ENCODE measurements at places on chromosomes 4 and X.

GRCh38 chrX:89124985-89125384 is 378.0 kb downstream of the CPXCR1 start:
- DNase-seq: no peak

GRCh38 chr4:129545599-129546278 is 449.8 kb downstream of the C4orf33 start:
- no peak for DNase-seq

DNA sequence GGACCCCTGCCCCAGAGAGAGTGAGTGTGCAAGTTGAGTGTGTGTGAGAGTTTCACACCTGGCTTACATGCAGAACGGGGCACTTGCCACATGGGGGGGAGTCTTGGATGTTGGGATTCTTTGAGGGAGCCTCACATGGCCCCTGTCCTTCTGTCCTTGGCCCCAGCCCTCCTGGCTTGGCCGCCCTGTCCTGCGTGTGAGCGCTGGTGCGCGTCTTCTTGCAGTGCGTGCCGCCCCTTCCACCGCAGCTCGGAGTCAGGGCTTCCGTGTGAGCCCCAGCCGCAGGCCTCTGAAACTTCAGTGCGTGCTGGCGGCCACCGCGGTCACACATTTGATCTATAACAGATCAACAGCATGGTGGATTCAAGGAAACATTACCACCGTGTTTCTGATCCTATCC is 30.1 kb upstream of the HGFAC start:
- DNase-seq: no peak

DNA sequence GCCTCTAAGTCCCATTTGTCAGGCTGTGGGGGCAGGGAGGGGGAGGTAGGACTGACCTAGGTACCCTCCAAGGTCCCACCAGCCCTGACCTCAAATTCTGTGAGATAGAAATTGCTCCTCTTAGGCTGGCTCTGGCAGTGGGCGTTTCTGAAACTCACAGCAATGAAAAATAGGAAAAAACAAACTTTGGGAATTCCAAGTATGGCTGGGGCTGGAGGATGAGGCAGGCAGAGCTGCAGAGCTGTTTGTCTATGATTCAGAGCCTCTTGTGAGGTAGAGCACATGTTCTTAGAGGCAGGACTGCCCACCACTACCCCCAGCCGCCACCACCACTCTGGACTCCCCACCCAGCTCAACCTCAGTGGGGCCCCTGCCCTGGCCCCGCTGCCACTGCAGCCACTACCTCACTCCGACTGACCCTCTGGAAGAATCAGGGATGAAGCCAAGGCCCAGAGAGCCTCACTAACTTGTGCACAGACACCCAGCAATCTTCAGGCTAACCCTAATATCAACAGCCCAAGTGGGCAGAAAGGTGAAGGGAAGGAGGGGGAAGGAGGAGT is 98.2 kb downstream of the PJA1 start:
- DNase-seq: no peak

GRCh38 chr4:56976837-56977320 is 527 bp downstream of the NOA1 start:
- no peak for DNase-seq

GRCh38 chr4:107712236-107712635 is 7.8 kb downstream of the PAPSS1 start:
- DNase-seq: no peak

DNA sequence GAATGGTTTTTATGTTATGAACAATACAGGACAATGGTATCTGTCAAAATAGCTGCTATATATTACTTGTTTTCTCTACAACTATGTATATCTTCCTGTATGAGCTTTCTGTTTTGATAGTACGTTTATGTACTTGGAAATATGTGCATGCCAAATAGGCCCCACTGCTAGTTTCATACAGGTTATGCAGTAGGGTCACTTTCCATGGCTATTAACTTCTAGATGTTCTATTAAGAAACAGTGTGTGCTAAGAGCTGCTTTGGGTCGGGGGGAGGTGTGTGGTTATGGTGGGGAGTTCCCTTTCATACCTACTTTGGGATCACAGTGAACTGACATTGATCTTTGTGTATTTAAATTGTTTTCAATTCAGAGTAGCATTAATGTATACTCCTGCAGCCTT is 30.9 kb downstream of the RBPJ start:
- no peak for DNase-seq

GRCh38 chr4:184392316-184392715 is 82.0 kb downstream of the IRF2 start:
- no peak for DNase-seq

DNA sequence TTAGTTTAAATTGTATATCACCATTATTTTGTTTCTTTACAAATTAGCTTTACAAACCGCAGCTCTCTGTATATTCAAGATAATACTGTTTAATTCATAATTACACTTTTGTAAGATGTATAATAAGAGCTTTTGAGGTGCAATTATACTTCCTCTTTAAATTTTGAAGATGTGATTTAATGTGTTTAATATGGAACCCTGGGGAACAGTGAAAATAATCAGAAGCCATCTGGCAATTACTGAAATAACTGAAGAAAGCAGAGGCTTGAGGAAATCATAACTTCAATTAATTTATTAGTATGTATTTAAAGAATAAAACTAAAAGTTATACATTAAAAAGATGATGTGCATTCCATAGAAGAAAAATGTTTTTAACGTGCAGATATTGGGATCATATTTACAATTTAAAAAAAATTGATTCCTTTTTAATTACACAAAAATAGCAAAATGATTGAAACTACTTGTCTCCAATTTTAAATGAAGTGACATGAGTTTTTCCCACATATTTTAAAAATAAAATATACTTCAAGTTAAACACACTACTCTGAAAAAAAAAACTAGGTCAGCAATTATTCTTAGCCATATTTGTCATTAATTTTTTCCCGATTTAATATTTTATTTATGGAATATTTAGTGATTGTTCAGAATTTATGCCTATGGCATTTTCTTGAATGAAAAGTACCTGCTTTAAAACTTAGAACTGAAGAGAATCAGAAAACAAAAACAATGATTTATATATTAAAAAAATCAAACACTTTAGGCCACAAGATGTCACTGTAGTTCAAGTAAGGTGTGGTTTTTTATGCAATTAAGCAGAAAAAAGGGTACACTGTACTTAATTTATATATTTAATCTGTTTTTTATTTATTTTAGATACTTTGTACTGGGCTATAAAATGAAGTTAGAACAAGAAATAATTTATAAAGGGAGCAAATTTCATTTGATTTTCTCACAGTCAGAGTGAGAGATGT is 942.7 kb upstream of the NDST4 start:
- DNase-seq: peak; percentile 2

GRCh38 chr4:43564591-43564990 is 672.1 kb downstream of the GRXCR1 start:
- no peak for DNase-seq

Measured in HTR-8/SVneo (cell line).